ENCODE measurements at places on chromosomes 11 and 22.
A peak's percentile ranks its signal among the peaks of the same experiment; 100 is the strongest.

DNA sequence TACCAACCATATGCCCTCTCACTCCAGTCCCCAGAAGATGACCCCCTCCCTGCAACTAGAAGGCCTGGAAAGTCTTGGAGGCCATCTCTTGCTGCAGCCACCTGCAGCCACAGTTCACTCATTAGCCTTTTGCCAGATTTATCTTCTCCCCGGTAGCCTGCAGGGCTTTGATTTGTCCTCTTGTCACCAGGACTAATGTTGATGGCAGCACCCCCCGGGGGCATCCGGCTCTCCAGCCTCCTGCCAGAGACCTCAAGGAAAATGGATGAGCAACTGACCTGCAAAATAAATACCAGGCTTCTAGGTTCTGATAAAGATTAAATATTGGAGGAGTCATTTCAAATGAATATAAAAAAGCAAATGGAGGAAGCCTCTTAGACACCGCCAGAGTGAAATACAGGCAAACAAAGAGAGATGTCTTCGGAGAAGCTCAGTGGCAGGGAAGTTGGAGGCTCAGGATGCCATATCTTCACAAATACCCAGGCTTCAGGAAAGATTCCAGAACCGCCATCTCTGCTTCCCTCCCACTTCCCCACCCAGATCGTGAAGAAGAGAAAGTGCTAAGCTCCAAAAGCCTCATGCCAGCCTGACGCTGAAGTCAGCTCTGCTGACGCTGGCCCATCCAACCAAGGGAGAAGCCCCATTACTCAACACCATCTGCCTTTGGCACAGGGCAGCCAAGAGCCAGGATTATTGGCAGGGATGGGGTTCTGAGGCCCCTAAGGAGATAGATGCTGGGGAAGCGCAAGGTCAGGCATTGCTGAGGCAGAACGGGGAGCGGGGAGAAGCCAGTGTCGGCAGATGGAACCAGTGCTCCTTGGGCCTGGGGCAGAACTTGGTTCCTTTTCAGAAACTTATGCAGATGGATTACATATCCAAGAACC is 362.7 kb downstream of the CADM1 start:
- no peak for DNase-seq

DNA sequence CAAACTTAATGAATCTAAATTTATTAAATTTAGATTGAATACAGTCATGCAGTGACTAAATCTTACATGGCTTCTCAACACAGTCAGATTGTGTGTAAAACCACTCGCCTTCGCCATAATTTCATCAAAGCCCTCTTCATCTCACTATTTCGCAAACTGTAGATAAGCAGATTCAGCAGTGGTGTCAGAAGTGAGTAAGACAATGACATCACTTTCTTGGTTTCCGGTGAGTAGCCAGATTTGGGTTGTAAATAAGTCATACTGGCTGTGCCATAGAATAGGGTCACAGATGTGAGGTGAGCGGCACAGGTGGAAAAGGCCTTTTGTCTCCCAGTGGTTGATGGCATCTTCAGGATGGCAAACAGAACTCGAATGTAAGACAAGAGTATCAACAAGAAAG is 3.4 kb downstream of the OR10A6 start:
- no peak for DNase-seq

- no peak for DNase-seq
Observed at GRCh38 chr22:20636075-20636812, 128.8 kb downstream of the MED15 start.

DNA sequence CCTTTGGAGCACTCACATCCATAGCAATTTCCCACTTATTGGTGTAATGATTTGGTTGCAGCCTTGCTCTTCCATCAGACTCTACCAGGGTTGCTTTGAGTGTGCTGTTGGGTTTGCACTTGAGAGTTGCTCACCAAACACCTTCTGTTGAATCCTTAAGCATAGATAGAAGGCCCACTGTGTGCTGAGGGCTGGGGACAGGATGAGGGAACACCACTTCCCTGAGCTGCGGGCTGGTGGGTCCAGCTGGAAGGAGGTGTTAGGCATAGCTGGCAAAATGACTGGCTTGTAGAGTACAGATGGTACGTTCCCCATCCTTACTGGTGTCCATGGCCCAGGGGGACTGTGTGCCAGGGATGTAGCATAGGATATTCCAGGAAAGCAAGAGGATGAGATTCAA is 3.9 kb downstream of the PRDM11 start:
- no peak for DNase-seq

- DNase-seq: no peak
Observed at GRCh38 chr11:57210781-57211180, 26.3 kb downstream of the APLNR start.

GRCh38 chr11:35207471-35208403 is 68.8 kb downstream of the CD44 start:
- no peak for DNase-seq

DNA sequence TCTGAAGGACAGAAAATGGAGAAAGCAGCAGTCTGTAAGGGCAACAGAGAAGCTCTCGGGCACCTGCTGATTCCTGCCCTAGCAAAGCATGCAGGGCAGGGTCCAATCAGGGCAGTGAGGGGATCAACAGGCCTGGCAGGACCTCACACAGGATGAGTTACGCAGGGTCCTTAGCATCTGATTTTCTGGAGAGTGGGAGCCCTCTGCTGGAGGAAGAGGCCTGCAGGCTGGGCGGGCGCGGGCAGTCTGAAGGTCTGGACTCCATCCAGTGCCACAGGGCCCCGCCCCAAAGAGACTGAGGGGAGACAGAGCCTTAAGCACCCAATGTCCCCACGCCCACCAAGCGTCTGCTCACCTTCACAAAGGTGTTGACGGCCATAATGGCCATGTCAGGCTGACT is 28.9 kb downstream of the AP1B1 start:
- DNase-seq: peak; percentile 40

- no peak for DNase-seq
Observed at GRCh38 chr11:88744140-88744539, 321.6 kb downstream of the GRM5 start.

GRCh38 chr22:27111796-27112672 is 454.6 kb downstream of the MIAT start:
- DNase-seq: no peak

DNA sequence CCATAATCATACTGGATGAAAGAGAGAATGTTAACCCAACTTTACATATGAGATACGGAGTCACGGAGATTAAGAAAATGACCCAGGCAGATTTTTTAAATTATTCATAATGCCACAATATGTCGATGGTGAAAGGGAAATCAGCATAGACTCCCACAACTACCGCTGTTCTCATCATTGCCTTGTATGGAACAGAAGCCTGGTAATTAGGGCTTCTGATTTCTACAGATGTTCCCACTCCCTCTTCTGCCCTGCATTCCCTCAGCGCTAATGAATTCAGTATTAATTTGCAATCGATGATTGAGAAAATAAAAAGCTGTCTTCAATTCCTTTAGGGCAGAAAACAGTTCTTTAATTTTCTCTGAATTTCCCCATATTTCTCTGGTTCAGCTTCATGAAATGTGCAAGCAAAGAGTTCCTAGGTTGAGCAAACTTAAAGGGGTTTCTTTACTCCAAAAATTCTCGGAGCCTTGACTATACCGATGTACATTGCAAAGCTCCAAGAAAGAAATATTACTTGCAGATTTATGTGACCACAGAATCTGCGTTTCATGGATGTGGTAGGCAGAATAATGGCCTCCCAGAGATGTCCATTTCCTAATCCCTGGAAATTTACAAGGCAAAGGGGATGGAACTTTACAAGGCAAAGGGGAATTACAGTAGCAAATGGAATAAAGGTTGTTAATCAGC is 134.9 kb upstream of the ZC3H12C start:
- no peak for DNase-seq

DNA sequence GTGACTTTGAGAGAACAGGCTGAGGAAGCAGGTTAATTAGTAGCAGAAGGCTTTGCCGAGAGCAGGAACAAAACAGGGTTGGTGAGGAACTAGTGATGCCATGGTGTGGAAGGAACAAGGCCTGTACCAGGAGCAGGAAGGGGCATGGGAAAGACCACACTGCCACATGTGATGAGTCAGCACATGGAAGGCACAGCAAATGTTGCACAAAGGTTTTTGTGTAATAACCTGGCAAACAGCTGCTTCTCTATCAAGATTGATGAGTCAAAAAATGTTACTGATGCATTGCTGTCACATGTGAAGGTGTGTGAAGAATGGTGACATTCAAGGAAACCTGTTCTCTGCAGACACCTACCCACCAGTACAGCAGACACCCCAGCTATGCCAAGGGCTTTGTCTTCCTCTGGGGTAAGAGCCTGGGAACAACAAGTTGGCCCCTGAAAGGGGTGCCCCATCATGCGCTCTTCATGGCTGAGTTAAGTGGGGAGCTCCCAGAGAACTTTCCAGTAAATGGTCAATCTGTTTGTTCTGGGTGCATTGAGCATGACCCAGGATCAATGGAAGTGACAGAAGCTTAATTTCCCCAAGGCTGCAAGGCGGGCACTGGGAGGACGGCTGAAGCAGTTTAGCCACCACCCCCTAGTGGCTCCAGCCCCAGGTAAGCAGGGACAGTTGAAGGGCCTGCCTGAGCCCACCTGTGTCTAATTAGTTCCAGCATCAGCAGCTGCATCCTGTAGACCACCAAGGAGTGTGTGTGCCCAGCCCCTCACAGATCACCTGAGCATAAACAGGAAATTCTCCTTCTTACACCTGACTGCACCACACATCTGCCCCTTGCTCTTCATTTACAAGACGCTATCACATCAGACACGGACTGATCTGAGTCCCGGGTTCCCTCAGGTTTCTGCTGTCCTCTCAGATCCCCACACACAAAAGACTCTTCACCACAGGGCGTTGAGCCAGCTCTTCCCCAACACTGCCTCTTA is 47.6 kb downstream of the GGTLC2 start:
- DNase-seq: no peak

DNA sequence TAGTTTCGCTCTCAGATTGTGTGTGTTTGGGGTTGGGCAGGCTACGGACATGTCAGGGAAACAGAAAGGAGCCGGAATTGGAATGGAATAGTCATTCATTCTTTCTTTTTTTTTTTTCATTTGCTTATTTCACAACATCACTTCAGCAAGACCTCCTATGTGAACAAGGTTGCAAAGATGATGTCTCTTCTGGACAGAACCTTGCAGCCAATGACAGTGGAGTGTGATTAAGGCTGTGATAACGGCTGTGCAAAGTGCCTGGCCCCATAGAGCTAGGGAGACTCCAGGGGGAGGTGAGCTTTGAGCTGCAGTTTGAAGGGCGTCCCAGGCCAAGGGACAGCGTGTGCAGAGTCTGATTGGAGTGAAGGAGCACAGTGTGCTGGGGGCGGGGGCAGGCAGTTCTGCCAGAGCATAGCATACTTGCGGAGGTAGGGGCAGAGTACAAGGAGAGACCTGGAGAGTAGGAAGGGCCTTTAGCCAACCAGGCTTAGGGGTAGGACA is 3.4 kb downstream of the TIGD3 start:
- no peak for DNase-seq
